ENCODE measurements at places on chromosomes 1 and 21.
A peak's percentile ranks its signal among the peaks of the same experiment; 100 is the strongest.

GRCh38 chr21:35017256-35017655, 31.8 kb downstream of the RUNX1 start:
- no peak for DNase-seq

DNA sequence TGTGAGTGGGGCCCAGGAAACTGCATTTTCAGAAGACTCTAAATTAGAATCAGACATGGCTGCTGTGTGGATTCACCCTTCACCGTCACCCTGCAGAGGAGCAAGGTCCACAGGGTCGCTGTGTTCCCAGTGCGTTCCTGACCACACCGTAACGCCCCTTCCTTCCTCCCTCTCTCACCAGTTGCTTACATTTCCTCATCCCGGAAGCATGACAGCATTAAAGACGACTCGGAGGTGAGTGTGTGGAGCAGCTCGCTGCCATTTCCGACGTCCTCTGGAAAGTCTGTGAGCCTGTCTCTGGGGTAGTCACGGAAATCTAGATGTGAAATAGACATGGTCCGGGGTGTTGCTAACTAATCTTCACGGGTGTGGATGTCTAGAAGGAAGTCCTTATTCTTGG, 45.9 kb downstream of the FAAP20 start:
- no peak for DNase-seq

DNA sequence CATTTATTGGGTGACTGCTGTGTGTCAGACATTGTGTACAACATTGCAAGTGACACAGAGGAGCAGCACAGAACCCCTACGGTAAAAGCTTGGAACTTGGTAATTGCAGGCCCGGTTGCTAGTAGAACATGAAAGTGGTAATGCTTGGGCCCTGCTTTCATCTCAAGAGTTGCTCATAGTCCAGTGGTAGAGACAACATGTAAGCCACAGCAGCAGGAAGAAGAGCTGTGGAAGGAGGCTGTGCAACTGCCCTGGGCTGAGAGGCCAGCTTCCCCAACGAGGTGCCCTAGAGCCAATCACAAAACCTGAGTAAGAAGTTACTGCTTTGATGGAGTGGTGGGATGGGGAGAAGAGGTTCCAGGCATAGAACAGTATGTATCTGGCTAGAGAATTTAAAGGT, 18.4 kb downstream of the CNIH4 start:
- DNase-seq = no peak

DNA sequence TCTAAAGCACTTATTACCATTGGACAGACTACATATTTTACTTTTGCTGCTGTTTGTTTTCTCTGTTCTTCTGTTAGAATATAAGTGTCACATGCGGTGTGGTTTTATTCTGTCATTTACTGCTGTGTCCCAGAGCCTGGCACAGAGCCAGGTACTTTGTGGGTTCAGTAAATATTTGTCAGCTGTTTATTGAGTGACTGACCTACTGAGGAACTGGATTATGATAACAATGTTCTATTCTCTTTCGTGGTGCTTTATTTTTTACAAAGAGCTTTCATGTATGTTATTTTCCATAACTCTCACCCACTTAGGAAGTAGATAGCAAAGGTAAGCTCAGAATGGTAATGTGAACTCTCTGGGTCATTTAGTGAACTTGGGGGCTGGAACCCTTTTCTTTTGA, 118.8 kb downstream of the RWDD3 start:
- peak; percentile 86 for DNase-seq

- DNase-seq = no peak
These were observed 110.4 kb downstream of the PPIAL4G start for GRCh38 chr1:148372731-148373130.

GRCh38 chr1:31897526-31898100, 40.6 kb downstream of the PTP4A2 start:
- DNase-seq = no peak

DNA sequence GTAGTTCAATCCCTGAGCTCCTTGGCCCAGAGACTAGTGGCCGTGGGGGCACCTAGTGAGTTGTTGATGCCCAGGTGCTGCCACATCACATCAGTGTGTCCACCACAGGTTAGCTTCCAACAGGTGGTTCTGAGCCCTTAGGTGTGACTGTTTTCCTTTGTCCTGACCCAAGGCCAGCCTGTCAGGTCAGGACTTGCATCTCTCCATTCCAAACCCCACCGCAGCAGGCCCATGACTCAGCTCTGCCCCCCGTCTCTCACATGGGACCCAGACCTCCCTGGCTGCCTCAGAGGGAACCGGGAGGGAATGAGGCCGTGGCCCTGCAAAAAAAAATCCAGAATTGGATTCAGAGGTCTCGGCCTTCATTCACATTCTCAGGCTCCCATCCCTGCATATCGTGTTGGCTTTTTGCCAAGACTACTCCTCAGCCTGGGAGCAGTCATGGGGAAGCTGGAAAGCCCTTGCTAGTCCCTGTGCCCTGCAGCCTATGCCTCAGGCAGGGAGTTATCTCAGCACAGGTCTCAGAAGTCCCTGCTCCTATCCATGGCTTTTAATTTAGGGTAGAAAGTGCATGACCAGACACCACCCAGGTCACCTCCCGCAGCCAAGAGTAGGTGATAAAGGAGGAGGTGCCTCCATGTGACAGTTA, 7.2 kb downstream of the INAVA start:
- peak; percentile 22 for DNase-seq

GRCh38 chr1:210815641-210816550, 318.1 kb downstream of the KCNH1 start:
- DNase-seq = no peak
